ENCODE measurements at places on chromosomes 12 and 14.

GRCh38 chr12:113157218-113157859, 7.8 kb downstream of the CFAP73 start:
- DNase-seq = no peak

- no peak for DNase-seq
These were observed 207.0 kb upstream of the GARIN2 start for GRCh38 chr14:66982247-66982646.

DNA sequence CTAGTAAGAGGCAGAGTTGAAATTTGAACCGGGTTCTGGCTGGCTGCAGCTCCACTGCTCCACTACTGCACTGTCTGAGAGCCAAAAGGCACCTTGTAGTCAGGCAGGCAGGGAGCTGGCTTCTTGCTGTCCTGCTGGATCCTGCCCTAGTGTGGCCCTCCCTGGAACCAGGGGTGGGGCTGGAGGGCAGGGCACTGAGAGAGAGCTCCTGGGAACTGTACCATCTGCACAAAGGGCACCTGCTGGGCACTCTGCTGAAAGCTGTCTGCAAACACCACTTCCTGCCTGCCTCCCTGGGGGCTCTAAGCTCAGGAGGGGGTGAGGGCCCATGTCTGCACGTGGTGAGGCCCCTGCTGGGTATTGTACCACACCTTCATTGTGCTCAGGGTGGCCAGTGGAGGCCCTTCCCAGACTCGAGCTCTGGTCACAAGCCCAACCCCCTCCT, 19.0 kb upstream of the TCL1B start:
- DNase-seq = no peak

GRCh38 chr12:52795694-52796428, at the start of gene KRT3:
TSS of gene KRT3 (minus strand) at chr12:52796117. CDS start at chr12:52796042, 75 bp downstream.
- no peak for DNase-seq

- DNase-seq = no peak
These were observed 22.8 kb upstream of the SDR39U1 start for GRCh38 chr14:24465368-24465767.

DNA sequence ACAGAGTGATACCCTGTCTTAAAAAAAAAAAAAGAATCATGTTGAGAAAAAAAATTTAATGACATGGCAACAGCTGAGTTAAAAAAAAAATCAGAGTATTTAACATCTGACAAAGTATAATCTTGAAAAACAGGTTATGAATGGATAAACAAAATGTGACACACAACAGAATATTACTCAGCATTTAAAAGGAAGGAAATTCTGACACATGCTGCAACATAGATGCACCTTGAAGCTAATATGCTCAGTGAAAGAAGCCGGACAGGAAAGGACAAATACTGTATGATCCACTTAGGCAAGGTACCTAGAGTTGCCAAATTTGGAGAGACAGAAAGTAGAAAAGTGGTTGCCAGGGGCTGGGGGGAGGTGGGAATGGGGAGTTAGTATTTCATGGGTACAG, 19.4 kb upstream of the EIF2B2 start:
- DNase-seq = no peak

DNA sequence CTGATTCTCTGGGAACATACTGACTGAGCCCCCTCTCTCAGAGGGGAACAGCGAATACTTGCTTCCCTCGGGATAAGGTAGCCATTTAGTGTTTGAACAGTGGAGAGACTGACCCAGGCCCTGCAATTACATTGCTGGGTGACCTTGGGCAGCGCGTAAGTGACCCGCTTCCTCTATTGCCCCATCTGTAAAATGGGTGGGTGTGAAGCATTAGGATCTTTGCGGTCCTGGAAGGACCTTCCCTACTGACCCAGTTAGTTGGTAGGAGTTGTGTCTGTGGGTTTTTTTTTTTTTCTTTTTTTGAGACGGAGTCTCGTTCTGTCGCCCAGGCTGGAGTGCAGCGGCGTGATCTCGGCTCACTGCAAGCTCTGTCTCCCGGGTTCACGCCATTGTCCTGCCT, 1.2 kb upstream of the KMT5A start:
- no peak for DNase-seq

DNA sequence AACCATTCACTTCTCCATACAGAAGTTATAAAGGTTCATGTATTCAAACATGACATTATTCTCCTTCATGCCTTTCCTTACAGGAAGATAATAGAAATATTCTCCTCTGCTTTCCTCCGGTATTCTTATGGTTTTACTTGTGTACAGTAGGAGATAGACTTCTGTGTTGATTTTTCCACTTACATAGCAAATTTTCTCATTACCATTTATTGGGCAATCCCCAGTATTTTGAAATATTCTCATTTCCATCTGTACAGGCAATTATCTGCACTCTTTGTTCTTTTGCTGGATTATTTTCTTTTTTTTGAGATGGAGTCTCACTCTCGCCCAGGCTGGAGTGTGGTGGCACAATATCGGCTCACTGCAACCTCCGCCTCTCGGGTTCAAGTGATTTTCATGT, 11.0 kb downstream of the PXMP2 start:
- no peak for DNase-seq

DNA sequence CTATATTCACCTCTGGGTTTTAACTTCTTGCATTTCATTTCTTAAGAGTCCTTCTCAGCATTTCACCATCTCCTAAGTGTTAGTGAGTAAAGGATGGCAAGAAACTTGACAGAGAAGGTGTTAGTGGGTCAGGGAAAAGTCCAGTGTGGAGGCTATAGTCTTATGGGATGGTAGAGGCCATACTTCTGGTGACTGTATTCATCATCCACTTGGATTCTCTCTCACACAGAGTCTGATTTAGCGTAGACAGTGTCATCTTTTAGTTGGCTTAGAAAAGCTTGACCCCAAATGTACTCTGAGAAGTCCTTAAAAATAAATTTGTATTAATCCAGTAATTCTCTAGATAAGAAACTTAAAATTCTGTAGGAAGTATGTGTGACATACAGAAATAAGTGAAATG, 232.4 kb upstream of the FBXO33 start:
- no peak for DNase-seq

DNA sequence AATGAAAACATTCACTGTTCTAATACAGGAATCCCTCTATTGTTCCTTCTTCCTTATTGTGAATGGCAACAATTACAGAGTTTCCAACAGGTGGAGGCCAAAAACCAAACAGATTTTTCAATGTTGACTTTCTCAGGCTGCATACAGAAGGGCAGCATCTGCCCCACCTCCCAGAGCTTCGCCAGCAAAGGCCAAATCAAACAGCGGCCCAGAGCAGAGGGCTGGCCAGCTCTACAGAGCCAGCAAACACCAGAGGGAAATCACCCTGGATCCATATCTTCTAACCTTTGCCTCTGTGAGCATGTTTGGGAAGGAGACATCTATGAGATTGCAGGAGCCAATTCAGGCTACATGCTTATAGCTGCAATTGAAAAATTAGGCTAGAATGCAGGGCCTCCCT, 4.4 kb upstream of the CRACR2A start:
- DNase-seq = peak; percentile 76

GRCh38 chr14:75699331-75699730, 38.3 kb downstream of the TTLL5 start:
- DNase-seq = no peak

- no peak for DNase-seq
These were observed 35.5 kb upstream of the ALX1 start for GRCh38 chr12:85244561-85244960.

DNA sequence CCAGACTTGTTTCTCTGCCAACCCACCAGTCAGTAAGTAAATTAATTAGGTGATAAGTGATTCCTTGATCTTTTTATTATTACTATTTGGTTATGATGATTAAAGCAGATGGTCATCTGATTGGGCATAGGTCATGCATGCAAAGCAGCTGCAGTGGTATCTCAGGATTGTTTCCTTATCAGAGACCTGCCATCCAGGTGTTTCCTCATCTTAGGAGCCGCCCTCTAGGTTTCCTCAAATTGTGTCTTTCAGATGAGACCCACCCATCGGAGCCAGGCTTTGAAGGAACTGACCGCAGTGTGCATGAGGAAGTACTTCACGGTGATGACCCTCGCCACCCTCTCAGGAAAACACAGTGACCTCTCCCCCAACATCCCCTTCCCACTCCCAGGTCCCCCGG, 63.3 kb downstream of the ZFP36L1 start:
- DNase-seq = peak; percentile 61

DNA sequence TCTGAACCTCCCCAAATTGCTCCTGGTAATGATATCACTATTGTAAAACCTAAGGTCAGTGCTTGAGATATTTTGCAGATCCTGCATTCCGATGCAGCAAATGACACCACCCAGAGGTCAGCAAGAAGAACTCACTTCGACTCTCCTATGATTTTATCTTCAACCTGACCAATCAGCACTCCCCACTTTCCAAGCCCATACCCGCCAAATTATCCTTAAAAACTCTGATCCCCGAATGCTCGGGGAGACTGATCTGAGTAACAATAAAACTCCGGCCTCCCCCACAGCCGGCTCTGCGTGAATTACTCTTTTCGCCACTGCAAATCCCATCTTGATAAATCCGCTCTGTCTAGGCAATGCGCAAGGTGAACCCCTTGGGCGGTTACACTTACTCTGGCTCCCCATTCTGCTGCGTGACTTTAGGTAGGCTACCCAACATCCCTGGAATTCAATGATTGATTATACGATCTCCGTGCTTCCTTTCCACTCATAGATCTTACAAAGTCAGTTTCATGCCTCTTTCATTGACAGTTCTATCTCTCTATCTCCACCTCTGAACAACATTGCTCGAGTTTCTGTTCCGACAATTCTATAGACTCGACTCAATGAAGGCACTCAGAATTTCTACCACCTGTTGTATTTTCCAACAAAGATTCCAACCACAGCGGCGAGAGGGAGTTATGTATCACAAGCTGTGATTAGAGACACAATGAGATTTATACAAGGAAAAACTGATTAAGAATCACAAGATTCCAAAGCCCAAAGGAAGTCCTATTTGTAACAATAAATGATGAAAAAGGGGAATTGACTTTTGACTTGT, 939 bp downstream of the NPC2 start:
- DNase-seq = peak; percentile 37

- no peak for DNase-seq
These were observed 2.5 kb downstream of the LACRT start for GRCh38 chr12:54631988-54632728.

DNA sequence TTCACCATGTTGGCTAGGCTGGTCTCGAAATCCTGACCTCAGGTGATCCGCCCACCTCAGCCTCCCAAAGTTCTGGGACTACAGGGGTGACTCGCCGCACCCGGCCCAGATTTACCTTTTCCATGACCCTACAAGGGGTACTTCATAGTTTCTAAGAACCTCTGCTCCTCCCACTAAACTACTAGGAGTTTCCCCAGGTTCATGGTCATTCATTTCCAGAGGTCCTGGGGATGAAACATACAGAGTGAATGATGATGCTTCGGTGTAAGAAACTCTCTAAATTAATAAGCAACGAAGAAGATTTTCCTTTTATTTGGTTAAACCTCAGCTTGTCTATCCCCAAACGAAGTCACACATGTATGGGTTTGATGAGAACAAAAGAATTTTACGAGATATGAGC, 56.9 kb downstream of the AMN start:
- no peak for DNase-seq

DNA sequence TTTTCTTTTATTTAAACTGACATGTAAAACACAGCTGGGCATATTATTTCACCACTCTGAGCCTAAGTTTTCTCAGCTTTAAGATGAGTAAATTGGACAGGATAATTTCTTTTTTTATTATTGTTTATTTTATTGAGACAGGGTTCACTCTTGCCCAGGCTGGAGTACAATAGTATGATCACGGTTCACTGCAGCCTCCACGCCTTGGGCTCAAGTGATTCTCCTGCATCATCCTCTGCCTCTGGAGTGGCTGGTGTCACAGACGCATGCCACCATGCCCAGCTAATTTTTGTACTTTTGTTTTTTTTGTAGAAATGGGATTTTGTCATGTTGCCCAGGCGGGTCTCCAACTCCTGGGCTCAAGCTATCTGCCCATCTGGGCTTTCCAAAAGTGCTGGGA, 12.7 kb downstream of the BMAL2 start:
- no peak for DNase-seq

- no peak for DNase-seq
These were observed 91.3 kb downstream of the TSPAN9 start for GRCh38 chr12:3168223-3169221.
